ENCODE measurements at places on chromosomes 3 and 15.

DNA sequence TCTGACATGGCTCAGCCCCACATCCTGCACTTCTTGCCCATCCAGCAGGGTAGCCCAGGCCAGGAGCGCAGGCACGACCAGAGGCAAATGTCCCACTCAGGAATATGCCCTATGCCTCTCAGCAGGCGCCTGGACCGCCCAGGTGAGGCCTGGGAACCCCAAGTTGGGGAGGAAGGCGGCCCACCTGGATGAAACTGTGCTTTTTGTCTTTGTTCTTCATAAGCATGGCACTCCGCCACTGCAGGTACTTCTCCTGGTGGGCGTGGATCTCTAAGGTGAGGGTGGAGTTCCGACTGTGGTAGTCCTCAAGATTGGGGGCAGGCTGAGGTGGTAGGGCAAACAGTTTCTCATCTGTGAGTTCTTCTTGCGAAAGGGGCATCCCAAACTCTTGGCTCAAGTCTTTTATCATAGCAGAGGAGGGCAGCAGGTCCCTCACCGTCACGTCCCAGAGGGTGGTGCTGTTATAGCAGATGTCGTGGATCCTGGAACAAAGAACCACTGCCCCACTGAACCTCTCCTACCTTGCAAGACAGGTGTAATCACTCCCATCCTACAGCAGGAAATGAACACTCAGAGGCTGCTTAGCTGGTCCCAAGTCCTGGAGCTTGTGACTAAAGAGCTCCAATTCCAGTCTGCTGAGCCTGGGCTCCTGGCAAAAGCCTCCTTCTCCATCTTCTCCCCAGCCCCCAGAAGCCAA is 53.2 kb downstream of the ACAD9 start:
- no peak for DNase-seq

- no peak for DNase-seq
Observed at GRCh38 chr3:5068531-5069050, 53.5 kb upstream of the ARL8B start.

DNA sequence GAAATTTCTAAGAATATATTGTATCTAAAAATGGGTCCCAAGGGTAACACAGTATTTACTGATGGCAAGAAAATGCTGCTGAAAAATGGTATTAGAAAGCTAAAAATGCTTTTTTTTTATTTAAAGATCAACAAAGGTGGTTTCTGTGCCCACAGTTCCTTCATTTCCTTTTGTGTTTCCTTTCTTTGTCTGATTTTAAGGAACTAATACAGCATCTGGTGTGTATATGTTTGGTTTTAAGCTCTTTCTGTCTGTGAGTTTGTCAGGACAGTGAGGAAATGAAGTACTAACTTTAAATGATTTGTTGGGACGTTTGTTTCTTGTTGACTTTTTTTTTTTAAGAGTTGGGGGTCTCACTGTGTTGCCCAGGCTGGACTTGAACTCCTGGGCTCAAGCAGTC is 38.2 kb downstream of the RASA2 start:
- DNase-seq: no peak

DNA sequence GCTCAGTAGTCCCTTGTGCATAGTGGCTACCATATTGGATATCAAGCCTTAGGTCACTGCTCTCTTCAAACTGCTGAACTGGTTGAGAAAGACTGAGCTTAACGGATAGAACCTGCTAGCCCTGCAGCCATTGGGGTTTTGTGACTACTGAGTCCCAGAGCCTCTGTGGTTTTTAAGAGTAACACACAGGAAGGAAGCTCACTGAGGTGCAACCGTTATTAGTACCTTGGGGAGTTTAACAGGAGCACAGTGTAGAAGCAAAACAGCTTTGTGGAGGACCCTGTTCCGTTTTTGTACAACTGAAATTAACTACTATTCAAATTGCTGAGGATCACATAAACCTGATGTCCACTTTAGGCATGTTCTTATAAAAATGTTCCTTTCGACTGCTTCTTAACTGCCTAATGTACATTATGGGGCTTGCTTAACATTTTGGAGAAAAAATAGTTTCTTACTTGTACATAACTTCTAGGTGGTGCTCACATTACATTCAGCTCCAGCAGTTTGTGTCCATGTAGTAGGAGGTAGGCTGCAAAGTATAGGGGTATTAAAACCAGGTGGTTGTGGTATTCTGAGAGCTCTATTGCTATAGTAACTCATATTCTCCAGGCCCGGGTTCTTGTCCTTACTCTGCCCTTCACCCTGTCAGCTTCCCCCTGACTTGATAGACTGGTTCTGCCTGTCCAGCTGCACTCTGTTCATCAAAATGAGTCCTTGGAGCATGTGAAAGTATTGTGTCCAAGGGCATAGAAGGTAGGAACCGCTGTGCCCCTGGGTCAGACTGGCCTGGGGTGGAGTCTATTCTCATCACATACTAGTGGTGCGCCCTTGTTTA is 17.3 kb downstream of the PXK start:
- DNase-seq: no peak

DNA sequence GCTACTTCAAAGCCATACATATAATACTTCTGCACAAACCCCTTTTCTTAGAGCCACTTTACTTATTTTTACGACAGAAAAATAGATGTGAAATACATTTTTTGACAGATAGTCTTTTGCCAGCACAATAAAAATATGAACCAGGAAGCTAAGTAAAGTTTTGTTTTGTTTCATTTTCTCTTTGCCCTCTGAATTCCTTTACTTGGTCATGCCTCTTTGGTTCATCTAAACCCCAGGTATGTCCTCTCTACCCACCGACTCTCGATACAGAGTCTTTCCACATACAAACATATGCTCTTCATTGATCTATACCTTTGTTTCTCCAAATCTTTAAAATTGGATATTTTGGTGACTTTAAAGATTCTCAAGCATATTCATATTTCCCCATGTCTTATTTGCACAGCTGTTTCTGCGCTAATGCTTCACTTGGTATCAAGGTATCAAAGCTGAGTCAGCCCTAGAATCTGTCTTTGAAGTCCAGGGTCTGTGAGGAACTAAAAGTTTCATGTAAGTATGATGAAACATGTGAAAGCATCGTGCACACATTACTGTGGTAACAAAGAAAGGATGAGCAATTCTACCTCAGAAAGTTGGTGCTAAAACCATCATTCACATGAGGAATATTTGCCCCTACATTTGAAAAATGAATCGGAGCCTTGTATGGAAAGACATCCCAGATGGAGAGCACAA is 845.4 kb downstream of the NAALADL2 start:
- no peak for DNase-seq

DNA sequence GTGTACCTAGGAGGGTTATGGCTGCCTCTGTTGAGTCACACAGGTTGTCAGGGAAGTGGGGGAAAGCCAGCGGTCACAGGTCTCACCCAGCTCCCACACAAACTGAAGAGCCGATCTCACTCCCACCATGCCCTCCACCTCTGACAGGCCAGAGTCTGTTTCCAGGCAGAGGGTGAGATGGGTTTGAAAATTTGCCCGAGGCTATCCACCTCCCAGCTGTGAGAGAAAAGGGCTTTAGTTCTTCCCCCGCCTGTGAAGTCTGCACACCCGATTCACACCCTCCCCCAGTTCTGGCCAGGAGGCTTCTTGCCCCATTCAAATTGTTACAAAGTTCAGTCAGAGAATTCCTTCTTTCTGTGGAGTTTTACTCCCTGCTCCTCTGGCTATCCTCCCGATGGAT is 446.9 kb downstream of the EDEM1 start:
- no peak for DNase-seq

DNA sequence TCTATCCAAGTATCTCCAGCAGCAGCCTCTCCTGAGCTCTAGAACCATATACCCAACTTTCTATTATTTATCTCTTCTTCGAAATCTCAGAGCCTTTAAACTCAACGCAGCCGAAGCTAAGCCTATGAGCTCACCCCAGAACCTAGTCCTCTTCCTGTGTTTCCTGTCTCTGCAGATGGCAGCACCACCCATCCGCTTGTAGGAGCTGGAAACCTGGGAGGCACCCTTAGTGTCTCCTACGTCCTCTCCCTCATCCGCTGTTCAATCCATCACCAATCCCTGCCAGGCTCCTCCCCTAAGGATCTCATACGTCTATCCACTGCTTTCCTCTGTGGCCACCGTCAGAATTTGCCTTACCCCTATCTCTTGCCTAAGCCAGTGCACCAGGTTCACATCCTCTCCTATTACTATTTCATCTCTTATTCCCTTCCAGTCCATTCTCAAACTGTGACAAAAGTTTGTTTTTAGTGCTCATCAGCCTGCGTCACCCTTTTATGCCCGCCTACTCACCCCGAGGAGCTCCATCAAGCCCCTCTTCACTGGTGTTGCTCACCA is 9.6 kb downstream of the VGLL4 start:
- peak; percentile 63 for DNase-seq
